ENCODE measurements at places on chromosomes 11 and 22. TPM values are rescaled to one million over a fixed set of nuclear protein-coding genes. Genes with fewer than 3 reads are reported as not detected.
A peak's percentile ranks its signal among the peaks of the same experiment; 100 is the strongest.

DNA sequence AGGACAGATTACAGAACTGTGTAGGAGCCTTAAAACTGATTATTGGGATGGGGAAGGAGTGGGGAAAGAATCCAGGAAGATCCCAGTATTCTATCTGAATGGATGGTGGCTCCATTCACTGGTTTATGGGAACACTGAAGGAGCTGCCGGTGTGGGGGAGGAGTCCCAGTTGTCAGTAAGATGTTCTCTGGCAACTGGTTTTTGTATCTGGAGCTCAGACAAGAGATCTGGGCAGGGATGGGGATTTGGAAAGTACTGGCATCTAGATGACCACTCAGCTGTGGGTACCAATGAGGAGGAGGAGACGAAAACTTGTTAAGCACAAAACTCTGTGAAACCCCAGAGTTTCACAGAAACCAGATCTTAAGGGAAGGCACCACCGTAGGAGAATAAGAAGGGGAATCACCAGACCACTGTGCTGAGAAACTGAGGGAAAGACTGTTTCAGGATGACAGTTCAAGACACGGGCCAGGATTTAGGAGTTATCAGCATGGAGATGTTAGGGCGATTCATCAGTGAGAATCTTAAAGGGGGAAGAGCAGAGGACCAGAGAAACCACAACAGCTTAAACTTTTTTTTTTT is 28.1 kb downstream of the LDLRAD3 start:
- DNase-seq = no peak

DNA sequence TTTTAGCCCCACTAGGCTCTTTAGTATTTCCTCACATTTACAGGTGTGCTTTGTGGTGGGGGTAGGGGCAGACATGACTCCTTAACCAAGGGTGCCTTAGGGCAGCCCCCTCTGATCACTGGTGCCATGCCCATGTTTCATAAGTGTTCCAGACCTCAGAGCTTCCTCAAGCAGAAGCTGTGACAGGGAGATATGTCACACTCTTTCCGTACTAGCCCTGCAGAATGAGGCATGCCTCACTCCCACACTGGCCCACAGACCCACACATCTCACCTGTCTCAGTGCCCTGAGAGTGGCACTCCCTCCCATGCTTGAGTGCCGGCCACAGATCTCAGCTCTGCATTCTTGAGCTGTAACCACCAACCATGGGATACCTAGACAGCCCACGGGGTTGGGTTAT is 22.9 kb upstream of the OR56B4 start:
- DNase-seq = no peak

DNA sequence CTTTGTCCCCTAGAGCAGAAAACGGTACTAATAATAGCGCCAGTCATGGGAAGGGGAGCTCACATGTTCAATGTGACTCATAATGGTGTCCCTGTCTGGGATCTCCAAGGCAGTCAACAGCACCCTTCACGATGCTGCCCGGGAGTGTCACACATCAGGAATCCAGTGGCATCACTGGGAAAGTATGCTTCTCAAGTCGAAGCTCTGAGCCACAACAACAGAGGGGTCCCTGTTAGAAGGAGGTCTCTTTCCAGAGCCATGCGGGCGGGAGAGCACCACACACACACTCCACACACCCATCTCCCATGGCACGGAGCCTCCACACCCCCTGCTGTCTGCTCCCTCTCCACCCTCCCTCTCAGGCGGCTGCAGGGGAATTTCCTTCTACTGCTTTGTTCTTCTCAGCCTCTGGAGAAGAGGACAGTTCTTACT is 119.7 kb downstream of the ETS1 start:
- DNase-seq = no peak

- DNase-seq = no peak
Measured at GRCh38 chr11:118856314-118856713, 27.4 kb upstream of the CXCR5 start.

- DNase-seq = no peak
Measured at GRCh38 chr22:27487600-27488452, 313.7 kb downstream of the MN1 start.

GRCh38 chr11:119093942-119094815 is 7.5 kb downstream of the DPAGT1 start:
- DNase-seq = no peak

GRCh38 chr11:114317787-114318137 is 21.6 kb downstream of the NNMT start:
- DNase-seq = no peak

DNA sequence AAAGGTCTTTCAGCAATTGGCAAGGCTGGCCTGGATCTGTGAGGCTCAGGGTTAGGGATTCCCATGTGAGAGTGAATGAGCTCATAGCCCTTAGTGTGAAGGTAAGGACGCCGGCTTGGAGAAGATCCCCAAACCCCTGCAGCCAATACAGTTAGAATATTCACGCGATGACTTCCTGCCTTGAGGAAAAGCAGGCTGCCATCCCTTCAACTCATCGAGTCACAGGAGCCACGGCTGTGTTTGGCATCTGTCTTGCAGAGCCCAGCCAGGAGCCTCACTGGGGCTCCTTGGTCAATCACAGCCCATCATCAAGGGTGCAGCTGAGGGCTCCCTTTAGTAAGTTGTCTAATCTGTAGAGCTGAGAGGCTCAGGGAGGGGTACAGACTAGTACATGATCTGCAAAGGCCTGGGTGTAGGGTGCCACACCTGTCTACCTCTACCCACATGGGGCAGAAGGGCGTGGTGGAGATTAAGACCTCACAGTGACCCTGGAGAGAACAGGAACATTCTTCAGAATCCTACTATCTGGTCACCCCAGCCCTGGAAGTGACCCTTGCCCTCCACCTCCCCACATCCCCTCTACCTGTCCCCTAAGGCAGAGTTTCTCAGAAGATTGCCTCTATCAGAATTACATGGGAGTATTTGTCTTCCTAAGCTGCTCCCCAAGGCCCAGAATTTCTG is 18.5 kb downstream of the IL10RA start:
- no peak for DNase-seq

DNA sequence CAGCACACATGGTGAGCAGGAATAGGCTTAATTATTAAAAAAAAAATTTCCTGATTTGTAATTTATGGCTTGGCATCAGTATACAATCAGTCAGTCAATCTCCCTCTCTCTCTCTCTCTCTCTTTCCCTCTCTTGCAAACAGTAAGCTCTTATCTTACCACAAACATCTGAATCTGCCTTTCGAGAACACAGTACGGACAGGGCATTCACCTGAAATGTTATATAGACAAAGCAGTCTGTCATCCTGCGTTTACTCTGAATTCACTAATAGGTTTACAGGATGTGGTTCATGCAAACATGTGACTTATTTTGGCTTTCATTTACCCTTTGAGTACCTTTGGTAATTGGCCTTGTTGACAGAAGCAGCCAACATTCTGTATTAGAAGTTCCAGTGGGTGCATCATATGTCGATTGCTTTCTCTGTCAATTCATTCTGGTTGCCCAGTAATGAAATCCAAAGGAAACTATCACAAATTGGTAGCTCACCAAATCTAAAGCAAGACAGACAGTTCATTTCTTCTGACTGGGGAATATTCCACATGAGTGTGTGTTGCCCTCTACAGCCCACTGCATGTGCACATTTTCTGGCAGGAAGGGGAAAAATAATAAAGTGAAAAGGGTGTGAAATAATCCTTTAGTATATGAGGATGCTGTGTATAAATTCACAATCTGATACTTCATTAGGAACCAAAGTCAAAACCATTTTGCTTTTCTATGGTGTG is 1058.2 kb downstream of the LRRC4C start:
- no peak for DNase-seq

- no peak for DNase-seq
Measured at GRCh38 chr11:57815476-57815875, 53.9 kb downstream of the CTNND1 start.

GRCh38 chr11:34053161-34053686 is 1.7 kb downstream of the CAPRIN1 start:
- peak; percentile 59 for DNase-seq

- no peak for DNase-seq
Measured at GRCh38 chr11:8775332-8775731, 92.7 kb downstream of the RPL27A start.

GRCh38 chr11:113188371-113188834 is 126.0 kb upstream of the TTC12 start:
- no peak for DNase-seq

DNA sequence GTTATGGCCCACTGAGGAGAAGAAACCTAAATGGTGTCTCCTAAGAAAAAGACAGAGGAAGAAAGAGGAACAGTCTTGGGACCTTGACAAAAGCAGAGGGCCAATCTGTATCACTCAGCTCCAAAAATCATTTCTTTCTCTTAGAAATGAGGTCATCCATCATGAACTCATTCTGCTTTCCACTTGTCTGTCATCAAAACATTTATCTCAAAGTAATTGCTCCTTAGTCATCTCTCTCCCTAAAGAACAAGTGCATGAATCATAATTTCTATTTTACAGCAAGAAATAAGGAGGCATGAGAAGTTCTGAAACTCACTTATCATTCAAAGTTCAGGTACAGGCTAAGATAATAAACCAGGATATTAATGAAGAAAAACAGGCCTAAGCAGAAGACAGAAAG is 375.6 kb downstream of the KCNA4 start:
- no peak for DNase-seq

DNA sequence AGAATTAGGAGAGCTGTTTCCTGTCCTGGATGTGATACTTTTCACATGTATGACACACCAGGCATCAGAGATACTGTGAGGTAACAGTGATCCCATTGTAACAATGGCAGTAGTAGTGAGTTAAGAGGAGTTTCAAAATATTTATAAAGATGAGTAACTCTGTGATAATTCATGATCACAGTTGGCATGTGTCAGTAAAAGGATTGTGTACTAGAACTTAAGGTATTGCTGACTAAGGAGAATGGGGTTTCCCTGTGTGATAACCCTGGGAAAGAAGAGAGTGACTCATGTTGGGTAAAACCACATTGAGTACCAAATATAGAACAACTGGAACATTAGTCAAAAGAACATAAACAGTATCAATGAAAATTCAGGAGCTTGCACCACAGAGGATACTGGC is 22.9 kb upstream of the SLC5A1 start:
- no peak for DNase-seq

DNA sequence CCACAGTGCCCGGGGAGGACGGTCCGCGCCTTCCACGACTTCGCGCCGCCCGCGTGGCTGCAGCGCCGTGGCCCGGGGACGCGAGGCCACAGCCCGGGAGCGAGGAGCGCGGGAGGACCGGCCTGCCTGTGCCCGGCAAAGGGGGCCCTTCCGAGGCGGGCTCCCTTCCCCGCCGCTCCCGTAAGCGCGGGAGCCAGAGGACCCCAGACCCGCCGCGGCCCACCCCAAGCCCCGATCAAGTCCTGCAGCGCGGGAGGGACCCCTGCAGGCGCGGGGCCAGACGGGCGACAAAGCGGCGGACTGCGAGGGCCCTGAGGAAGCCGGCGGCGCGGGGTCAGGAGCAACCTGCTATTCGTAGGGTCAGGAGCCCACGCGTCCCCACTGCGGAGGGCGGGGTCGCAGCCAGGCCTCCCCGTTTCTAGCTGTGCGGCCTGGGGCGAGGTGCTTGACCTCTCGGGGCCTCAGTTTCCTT is 110.3 kb downstream of the WNT7B start:
- no peak for DNase-seq

DNA sequence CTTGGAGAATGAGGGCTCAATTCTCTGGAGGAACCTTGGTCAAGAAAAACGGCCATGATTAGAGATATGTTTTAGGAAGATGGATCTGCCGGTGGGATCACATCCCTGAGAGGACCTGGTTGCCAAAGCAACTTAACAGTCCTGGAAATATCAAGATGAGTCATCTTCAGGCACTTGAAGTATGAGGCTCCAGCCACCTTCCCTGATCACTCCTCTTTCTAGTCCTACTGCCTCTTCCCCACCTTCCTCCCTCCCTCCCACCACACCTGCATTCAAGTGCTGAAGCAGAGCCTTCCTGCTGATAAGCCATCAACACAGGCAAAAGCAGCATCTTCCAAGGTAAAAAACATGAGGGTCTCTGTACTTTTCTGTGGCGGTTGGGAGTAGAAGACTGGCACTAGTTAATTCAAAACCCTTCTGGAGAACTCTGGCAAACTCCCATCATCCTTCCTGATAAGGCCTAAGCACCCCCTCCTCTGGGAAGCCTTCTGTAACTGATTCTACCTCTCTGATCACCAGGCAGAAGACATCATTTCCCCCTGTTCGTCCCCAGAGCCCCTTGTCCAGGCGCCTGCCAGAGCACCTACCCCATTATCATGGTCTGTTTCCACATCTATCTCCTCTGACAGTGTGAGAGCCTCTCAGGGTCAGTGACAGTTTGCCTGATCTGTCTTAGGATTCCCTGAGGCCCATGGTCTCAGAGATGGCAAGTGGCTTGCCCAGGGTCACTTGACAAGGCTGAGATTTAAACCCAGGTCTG is 79.8 kb downstream of the CLPB start:
- DNase-seq = no peak

DNA sequence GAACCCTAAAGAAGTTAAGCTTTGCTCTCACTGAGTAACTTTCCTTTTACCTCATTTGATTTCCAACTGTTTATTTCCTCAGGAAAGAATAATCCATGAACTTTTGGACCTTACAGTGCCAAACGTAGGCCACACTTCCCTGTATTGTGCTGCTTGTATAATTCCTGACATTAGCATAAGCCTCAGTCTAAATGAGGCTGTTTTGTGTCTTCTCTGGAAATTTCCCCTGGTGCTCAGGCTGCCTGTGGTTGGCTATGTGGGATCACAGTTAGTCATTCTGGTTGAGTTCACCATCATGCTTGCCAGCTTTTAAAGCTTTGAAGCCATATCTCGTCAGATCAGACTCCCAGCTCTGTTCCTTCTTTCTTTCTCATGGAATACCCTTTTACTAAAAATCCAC is 107.0 kb downstream of the FAM76B start:
- DNase-seq = no peak

- DNase-seq = no peak
Measured at GRCh38 chr11:44760477-44760872, 33.7 kb downstream of the TSPAN18 start.

GRCh38 chr11:99406345-99406744 is 385.6 kb downstream of the CNTN5 start:
- no peak for DNase-seq

- no peak for DNase-seq
Measured at GRCh38 chr22:33321466-33321865, 263.3 kb upstream of the SYN3 start.

DNA sequence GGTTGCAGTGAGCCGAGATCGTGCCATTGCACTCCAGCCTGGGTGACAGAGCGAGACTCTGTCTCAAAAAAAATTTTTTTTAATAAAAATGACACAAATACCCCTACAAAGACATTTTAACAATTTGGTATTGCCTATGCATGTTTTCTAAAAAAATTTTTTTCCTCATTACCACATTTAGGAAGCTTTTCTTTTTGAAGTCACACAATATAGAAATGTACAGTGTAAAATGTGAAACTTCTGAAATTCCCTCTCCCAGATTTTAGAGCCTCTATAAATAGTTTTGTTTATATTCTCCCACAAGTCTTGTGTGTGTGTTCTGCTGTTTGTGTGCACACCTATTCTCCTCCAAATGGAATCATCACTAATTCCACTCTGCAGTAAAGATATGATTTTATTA is 7.6 kb downstream of the ST14 start:
- no peak for DNase-seq

KCTD14 gene
- polyA plus RNA-seq = 14.1 TPM

DEUP1 gene
- polyA plus RNA-seq = 0.56 TPM

NUDT8 gene
- 3.7 TPM for polyA plus RNA-seq

ST14 gene
- polyA plus RNA-seq = 0.82 TPM

PRR5 gene
- polyA plus RNA-seq = 36.9 TPM
